ENCODE measurements at places on chromosomes 13 and 19.

- no peak for DNase-seq
These were observed 6.3 kb downstream of the GPR108 start for GRCh38 chr19:6730941-6731670.

DNA sequence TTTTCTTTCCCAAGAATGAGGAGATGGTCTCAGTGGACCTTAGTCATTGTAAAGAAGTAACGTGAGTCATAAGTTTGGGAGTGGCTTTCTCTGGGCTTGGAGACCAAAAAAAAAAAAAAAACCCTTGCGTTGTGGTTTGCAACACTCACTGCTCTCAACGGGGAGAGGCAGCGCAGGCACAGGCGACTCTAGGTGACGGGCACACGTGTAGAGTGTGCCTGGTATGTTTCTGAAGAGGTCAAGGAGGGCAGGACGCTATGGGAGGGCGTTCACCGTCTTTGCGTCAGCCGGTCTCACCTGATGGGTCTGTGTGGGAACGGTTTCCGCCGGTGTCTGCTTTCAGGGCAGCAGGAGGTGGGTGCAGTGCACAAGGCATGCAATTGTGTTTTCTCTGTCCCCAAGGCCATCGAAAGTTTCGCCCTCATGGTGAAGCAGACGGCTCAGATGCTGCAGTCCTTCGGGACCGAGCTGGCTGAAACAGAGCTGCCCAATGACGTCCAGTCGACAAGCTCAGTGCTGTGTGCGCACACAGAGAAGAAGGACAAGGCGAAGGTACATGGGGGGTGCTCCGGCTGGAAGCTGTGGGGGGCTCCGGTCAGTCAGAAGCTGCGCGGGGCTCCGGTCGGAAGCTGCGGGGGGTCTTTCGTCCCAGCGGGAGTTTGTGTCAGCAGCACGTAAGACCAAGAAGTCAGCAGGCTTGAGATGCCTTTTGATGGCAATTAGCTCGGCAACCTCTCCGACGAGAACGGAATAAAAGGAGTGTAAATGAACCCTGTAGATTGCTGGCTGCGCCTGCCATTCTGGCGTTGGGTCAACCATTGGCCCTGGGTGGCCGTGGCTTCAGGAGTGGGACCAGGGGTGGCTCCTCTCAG, 40.8 kb upstream of the F7 start:
- DNase-seq, result no peak

GRCh38 chr19:47545061-47545948, 27.6 kb downstream of the ZNF541 start:
- no peak for DNase-seq

- no peak for DNase-seq
These were observed 21.7 kb upstream of the MAB21L1 start for GRCh38 chr13:35498231-35498630.

GRCh38 chr19:14525729-14526128, 3.7 kb upstream of the TECR start:
- DNase-seq, result no peak

DNA sequence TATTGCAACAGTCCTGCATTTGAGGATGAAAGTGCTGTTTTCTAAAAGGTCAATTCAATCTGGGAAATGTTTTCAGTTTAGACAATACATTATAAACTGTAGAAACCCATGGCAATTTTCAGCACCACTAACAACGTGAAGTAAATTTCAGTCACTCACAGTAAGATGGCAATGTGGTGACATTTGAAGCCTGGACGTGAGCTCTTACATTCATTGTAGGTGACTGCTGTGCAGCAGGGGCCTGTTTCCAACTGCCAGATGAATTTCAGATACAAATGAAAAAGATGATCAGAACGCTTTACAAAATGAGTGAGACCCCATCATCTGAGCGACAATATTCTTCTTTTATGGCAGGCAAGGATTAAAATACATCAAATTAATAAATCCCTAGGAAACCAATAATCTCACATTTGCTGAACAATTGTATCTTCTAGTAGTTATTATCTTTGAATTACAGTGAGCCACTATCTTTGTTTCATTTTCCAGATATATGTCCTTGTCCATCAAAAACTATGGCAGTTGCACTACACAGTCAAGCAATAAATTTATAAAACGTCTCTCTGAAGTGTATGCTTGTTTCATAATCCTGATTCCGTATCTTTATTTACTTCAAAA, 1816.8 kb downstream of the OLFM4 start:
- no peak for DNase-seq

- DNase-seq, result no peak
These were observed 49.9 kb upstream of the UBAC2 start for GRCh38 chr13:99150575-99151361.

DNA sequence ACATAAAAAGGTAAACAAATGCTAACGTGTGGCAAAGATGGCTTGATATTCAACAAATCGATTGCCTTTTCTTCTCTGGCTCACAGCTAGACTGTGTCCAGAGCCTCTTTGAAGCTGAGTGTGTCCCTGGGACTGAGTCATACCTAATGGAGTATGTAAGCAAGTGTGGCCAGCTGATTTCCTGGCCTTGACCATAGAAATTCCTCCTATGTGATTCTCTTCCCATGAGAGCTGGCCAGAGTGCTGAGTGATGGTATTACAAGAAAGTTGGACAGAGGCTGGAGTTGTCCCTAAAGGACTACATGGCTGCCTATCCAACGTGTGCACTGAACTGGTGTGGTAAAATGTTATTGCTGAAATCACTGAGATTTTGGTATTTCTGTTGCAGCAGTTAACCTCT, 320.1 kb upstream of the SLC10A2 start:
- DNase-seq, result no peak

DNA sequence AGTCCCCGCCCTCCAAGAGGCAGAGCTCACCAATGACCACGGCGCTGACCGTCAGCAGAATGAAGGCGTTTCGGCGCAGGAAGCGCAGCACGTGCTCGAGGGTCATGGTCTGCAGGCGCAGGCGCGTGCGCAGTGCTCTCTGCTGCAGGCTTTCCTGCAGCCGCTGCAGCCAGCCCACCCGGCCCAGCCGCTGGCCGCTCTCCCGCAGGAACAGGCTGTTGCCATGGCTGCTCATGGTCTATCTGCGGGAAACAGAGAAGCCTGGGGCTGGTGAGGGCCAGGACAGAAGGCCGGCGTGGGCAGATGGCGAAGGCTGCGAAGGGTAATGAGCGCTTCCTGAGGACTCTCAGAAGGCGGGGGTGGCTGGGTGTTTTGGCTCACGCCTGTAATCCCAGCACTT, 7.0 kb downstream of the SLC1A6 start:
- DNase-seq, result no peak

DNA sequence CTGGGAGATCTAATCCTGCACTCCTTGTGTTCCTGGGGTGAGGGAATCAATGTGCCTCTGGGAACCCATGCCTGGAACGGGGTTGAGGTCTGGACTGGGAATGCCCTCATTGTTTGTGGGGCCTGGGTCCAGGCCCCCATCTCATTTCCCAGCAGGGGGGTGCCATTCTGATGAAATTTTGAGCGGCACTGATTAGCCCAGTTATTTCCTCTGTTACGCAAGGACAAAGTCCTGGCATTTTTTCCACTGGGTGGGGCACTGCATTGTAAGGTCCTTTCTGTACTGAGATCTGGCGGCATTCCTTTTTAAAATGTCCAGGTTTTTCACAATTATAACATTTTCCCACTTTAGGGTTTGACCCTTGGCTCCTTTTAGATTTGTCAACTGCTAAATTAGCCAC, 14.8 kb downstream of the FPR3 start:
- DNase-seq, result no peak

DNA sequence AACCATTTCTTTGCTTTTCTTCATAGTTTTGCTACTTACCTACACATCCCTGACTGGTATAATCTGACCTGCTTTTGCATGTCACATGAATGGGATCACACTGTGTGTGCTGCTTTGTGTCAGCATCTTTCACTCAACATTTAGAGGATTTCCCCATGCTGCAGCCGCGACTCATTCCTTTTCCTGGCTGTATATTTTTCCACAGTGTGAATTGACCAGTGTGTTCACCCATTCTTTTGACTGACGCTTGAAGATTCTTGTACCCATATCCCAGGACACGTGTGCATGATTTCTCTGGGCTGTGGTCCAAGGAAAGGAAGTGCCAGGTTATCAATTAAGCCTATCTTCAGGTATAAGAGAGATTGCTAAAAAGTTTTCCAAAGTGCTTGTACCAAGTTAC, 118.4 kb downstream of the DPF1 start:
- no peak for DNase-seq

GRCh38 chr19:55683449-55684261, 8.6 kb downstream of the EPN1 start:
- no peak for DNase-seq

- DNase-seq, result no peak
These were observed 997 bp upstream of the KCNN4 start for GRCh38 chr19:43781630-43782310.

DNA sequence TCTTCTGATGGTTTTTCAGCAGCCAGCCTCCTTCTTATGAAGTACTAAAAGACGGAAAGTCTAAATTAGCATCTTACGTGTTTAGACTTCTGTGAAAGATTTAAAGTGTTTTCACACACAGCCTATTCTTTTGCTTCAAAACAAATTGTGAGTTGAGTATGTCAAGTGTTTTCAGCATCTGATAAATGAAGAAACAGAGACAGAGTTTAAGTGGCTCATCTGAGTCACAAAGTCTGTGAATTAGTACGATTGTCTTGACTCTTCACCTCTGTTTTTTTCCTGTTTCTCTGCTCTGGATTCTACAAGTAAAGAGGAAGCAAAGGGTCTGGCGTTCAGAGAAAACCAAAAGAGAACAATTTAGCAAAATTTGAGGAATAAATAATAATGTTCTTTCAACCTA, 116.4 kb downstream of the FRY start:
- no peak for DNase-seq

GRCh38 chr19:47142779-47143178, 12.1 kb downstream of the SAE1 start:
- DNase-seq, result no peak

DNA sequence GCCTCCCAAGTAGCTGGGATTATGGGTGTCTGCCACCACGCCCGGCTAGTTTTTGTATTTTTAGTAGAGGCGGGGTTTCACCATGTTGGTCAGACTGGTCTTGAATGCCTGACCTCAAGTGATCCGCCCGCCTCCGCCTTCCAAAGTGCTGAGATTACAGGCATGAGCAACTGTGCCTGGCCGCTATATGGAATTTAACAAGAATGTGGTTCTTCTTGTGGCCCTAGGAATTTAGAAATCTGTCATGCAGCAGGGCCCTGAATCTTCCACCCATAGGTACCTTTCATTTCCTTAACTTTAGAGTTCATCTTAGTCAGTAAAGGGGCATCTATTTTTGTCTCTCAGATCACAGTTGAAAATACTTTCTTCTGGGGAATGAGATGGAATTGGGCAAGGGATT, 25.6 kb upstream of the NDFIP2 start:
- no peak for DNase-seq

- no peak for DNase-seq
These were observed 8.6 kb downstream of the AKAP11 start for GRCh38 chr13:42280537-42280936.

GRCh38 chr13:109743706-109744453, 42.5 kb downstream of the IRS2 start:
- DNase-seq, result no peak

- peak; percentile 46 for DNase-seq
These were observed 699 bp downstream of the PTOV1 start for GRCh38 chr19:49851456-49852259.
